ENCODE measurements at places on chromosomes 7 and 10.
A peak's percentile ranks its signal among the peaks of the same experiment; 100 is the strongest.

DNA sequence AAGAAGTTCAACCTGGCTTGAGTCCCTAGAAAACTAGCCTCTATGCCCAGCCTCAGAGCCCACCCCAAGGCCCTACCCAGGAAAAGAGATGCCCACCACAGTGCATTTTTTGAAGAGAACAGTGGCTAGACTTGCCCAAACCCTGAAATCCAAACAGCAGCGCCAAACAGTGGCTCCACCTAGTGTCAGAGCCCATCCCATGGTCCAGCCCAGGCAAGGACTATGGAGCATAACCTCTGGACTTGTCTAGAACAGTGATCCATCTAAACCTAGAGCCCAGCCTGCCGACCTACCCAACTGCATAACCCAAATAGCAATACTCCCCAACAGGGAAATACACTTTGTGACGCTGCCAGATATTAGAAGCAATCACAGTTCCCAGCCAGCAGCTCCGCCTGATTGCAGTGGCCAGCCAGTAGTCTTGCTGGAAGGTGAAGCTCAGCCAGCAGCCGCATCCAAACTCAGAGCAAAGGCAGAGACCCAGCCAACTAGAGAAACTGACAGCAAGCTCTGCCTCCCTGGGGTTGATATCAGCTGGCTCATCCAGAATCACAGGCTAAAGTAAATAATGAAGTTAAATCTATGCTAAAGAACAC is 44.5 kb downstream of the HBP1 start:
- DNase-seq: no peak

GRCh38 chr10:79289801-79290200 is 57.5 kb upstream of the PPIF start:
- DNase-seq: no peak

DNA sequence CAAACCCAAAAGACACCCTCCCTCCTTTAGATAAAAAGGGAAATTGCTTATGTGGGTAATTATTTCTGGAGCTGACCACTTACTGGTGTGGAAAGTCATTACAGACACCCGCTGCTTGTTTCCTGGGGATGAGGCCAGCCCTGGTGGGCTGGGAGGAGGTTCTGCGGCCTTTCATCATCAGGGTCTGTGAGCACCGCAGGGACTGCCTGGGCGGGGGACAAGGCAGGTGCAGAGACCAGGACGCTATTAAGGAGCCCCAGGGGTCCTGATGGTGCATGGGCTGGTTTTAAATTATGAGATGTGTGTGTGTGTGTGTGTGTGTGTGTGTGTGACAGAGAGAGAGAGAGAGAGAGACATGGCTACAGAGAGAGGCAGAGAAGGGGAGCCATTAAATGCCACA is 171.2 kb downstream of the DNAJB6 start:
- DNase-seq: no peak

- peak; percentile 18 for DNase-seq
Observed at GRCh38 chr10:122911889-122912484, 1.6 kb downstream of the FAM24A start.

GRCh38 chr10:2882628-2883027 is 184.7 kb upstream of the PFKP start:
- no peak for DNase-seq

GRCh38 chr7:11404355-11404754 is 427.6 kb downstream of the THSD7A start:
- no peak for DNase-seq

DNA sequence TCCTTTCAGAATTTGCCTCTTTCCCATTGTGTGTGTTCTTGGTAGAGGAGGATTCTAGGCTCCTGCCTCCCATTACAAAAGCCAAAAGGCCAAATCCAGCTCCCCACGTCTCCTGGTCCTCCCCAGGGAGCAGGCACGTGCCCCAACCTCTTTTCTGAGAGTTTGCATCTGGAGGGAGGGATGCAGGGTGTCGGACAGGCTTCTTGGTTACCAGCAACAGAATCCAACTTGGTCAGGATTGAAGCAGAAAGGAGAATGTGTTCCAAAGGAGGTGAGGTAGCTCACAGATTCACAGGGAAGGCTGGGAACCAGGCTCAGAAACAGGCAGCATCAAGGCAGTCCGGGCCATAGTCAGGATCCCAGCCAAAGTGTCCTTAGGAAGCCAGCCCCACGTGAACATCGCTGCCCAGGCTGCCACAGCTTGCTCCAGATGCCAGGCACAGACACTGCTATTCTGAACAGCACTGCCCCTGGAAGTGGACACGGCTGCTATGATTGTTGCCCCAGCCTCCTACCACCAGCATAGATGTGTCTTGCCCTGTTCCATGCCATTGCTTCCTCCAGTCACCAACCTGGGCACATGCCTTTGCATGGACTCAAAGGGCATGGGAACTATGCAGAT is 264.2 kb upstream of the ZMIZ1 start:
- DNase-seq: no peak

- DNase-seq: no peak
Observed at GRCh38 chr10:2935647-2936386, 131.5 kb upstream of the PFKP start.

DNA sequence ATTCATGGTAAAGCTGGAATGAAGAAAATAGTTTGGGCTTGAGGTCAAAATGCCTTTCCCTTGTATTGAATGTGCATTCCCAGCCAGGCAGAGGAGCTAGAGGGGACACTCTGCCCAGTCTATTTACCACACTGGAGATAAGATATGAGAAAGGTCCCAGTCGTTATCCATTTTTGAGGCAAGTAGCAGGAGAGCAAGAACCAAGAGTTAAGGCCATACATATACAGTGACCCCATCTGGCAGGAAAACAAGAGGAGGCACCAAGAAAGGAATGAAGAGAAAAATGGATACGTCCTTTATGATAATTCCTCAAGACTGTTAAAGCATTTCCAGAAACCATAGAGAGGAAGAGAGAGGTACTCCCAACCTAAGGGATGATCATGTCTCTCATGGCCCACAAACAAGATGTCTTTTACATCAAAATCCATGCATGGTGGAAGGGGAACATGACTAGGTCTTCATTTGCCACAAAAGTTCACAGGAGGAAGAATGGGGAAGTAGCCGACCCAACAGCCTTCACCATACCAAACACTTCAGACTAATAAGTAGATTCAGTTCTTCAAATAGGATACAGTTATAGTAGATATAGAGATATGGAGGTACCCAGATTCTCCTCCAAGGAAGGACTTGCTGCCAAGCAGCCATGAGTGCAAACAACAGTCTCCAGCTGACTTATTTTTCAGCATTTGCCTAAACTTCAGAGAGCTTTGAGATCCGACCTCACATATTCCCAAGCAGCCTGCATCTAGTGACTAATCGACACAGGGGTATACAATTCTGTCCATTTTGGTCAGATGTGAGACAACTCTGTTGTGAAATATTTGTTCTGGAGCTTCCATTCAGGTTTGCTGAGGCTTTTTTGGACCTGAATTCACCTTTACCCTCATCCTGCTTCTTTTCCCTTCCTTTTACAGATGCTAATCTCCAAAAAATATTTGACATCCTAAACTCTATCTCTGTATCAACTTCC is 61.1 kb upstream of the CCDC71L start:
- no peak for DNase-seq

GRCh38 chr7:1850111-1850975 is 180.3 kb downstream of the ELFN1 start:
- DNase-seq: no peak

DNA sequence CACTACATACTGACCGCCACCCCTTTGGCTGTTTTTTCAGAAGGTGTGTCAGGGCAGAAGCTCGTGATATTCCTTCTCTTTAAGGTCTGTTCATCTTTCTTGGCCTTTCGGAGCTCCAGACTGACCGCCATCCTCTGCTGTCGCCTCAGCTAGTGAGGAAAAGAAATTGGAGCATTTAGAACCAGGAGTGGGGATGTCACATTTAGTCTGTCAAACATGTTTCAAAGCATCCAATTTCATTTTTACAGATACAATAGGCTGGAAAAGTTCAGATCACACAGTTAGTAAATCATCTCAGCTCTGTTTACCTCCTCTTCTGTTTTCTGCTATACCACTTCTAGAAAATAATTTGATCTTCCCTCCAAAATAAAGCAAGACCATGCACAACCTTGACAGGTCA is 4.8 kb downstream of the KPNA7 start:
- no peak for DNase-seq

DNA sequence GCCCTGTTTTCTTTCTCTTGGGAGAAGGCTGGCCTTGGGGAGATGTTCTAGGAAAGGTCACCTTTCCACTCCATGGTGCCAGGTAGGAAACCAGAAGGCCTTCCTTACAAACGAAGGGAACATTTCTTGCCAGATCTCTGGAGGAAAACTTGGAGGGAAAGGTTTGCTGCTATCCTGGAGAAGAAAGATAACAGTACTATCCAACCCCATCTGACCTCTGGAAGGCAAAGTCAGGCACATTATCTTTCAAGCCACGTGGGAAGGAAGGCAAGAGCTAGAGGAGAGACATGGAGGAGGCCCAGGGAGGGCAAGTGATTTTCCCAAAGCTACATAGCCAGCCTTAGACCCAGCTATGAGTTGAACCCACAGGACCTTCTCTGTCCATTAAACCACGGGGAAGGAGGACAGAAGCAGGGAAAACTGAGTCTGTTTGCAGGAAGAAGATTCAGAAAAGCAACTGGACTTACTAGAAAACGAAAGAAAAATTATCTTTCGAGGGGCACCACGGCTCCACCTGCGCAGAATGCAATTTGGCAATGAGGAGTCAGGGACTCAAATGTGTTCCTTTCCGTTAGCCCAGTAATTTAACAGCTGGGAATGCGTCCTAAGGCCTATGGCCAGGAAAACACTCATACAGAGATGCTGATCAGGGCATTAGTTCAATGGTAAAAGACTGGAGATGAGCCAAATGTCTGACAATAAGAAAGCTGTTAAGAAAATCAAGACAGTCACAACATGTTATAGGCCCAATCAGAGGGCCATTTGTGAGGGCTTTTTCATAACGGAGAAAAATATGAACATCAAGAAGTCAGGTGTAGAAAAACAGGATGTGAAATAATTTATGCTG is 32.0 kb upstream of the PSAP start:
- no peak for DNase-seq

DNA sequence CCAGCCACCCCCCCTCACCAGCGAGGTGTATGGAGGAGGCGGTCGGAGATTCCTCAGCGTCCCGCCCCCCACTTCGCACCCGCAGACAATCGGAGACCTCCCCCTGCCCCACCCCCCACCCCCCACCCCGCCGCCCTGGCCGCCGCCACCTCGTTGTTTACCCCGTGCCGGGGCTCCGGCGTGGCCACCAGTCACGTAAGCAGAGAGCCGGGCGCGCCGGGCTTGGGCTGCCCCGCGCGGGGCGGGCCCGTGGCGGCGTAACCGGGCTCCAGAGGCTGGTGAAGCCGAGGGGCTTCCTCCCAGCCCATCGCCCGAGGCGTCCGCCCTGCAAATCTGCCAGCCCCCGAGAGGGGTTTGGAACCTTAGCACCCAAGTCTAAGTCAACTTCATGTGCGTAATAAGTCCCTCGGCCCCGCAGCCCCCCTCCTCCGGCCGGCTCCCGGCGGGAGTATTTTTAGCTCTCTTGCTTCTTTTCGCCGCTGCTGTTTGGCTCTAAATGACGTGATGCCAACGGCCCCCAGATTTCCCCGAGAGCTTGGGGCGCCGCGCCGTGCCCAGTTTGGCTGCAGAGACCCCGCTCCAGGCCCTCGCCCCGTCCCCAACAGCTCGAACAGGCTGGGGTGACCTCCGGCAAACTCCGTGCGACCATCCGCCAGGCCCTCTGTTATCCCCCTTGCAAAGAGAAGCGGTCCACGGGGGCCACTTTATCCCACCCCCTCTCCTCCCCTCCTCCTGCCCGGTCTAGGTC is 2.7 kb downstream of the MXI1 start:
- no peak for DNase-seq

GRCh38 chr10:92076722-92077121 is 153.2 kb downstream of the BTAF1 start:
- no peak for DNase-seq

DNA sequence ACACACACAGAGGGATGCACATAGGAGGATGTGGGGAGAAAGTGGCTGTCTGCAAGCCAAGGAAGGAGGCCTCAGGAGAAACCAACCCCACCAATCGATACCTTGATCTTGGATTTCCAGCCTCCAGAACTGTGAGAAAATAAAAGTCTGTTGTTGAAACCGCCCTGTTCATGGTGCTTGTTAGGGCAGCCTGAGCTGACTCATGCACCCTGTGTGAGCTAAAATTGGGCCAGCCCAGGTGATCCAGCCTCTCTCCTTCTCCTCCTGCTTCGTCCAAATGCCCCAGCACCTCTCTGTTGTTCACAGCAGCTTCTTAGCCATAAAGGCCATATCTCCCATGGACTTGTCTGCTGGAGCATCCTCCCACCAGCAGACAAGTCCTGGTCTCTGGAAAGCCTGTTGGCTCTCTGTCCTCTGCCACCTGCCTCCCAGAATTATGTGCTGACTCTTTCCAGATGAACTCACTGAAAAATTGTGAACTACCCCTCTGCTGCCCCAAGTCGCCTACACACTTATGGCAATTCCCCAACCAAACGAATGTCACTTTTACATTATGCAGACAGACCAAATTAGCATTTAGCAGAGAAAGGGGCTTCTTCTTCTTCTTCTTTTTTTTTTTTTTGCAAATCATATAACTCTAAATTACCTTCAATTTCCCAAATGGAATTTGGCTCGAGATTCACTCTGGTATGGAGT is 30.2 kb upstream of the CARD11 start:
- no peak for DNase-seq

DNA sequence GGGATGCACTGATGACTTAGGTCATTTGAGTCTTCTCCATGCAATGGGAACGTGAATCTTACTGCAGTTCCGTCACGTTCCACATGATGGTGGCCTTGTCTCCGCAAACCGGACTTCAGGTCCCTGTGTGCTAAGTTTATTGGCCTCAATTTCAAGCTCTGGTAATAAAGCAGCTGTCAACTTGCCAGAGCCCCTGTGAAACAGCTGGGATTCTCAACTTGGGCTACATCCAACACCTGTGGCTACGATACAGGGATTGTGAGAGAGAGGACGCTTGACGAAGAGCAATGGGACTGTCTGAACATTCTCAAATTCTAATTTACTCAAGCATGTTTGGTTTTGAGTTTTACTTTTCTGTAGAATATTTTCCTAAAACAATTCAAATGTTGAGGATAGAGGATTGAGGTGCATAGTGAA is 174.2 kb downstream of the PTN start:
- DNase-seq: peak; percentile 85

DNA sequence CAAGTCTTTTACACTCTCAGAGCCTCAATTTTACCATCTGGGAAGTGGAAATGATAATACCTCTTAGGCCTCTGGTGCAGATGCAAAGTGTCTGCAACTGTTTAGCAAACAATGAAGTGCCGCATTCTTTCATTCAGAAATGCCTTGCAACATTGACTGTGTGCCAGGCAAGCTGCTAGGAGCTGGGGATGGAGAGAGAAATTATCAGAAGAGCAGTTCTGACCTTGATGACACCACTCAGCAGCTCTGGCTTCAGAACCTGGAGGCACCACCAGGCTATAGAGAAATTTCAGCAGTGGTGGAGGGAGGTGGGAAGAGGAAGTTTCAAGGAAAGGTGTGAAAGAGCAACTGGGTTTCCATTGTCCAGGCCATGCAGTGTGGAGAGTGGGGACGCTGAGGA is 78.1 kb upstream of the HABP2 start:
- DNase-seq: no peak

- no peak for DNase-seq
Observed at GRCh38 chr10:7101451-7101850, 309.4 kb downstream of the SFMBT2 start.
